ENCODE measurements at places on chromosomes 5 and 9.

GRCh38 chr9:18976709-18977531 lies 56.1 kb downstream of the SAXO1 start:
- DNase-seq: peak; percentile 66

DNA sequence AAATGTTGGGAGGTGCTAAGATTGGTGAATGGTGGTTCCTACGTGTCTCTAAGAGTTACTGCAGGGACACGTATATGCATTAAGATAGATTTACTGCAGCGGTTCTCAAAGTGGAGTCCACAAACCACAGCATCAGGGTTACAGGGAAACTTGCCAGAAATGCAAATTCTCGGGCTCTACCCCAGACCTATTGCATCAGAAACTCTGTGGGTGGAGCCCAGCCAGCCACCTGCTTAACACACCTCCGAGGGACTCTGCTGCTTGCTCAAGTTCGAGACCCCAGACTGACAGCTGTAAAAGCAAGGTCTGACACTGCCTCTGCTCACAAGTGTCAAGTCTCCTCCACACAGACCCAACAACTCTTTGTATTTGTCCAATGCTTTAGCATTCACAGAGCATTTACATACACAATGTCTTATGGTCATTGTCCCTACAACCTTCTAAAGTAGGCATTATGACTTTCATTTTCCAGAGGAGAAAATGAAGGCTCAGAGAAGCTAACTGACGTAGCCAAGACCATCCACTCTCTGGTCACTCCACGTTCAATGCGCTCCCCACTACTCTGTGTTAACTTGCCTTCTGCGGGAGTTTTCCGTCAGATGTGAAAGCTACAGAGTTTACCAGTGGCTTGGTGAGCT lies 48.8 kb downstream of the HSD17B3 start:
- peak; percentile 11 for DNase-seq

DNA sequence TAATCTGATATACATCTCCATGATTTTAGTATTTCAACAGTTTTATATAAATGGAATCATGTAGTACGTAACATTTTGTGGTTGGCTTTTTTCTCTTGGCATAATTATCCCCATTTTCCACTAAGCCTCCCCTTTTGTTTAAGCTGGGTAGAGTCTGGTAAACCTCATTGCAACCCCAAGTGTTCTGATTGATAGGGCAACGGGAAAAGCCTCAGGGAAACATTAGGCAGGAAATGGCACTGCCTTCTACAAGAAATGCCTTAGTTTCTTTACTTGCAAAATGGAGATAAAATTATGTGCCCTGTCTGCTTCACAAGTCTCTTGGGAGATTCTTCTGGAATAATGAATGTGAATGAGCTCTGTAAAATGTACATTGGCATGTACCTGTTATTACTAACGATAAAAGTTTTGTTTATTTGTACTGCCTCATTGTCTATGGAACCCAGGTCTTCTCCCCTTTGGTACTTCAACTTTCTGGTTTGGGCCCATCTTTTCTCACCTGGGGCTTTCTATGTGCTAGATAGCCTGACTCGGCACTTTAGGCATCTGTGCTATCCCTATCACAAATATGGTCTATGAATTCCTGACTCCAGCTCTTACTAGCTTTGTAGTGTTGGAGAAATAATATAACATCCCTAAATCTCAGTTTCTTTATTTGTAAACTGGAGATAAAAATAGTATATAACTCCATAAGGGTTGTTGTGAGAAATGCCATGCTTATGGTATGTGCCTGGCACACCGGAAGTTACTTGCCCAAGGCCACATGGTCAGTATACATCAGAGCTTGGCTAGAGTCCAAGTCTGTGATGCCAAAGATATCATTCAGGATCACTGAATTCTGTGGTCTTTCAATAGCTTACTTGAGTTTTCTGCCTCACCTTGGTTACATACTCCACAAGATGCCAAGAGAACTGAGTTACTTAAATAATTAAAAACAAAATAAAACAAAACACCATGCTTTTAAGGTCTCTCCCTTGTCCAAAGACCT lies 48.2 kb upstream of the ZNF169 start:
- no peak for DNase-seq

- DNase-seq: no peak
Measured at GRCh38 chr5:14078716-14079115, 64.4 kb upstream of the TRIO start.

- peak; percentile 47 for DNase-seq
Measured at GRCh38 chr9:98807814-98808195, 335 bp downstream of the GALNT12 start.

DNA sequence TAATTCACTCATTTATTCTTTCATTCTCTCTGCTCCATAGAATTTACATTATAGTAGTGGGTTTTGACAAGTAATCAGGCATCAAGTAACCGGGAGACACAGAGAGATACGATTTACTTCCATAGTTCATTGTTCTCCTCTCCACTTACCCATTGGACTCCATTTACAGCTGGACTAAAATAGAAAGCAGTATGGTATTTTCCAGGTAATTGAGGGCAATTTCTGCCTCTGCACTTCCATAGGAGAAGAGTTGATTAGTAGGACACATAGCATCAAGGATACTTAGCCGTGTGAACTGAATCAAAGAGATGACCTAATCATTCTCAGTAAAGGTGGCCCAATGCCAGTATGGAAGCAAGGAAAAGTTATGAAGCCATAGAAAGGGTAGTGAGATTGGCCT lies 244.4 kb downstream of the COX7C start:
- no peak for DNase-seq
